ENCODE measurements at places on chromosomes 2 and 18. TPM values are rescaled to one million over a fixed set of nuclear protein-coding genes. Genes with fewer than 3 reads are reported as not detected.

DNA sequence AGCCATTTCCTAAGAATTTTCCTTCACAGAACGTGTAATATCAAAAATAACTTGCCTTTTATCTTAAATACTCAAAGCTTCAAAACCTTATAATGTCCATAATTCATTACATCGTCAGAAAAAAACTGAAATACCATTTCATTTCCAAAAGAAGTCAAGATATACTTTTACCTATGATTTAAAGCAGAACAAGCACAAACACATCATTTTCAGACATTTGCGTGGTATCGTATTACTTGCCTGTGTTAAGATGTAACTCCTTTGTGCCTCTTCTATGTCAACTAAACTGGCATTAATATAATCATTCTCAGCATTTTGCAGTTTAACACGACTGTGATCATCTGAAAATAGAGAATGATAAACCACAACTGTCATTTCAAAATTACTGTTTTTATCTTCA, 47.5 kb downstream of the PTPN2 start:
- no peak for DNase-seq

- DNase-seq, result peak; percentile 97
Measured at GRCh38 chr2:203623096-203623495, 83.3 kb upstream of the CD28 start.

- peak; percentile 44 for DNase-seq
Measured at GRCh38 chr2:172244419-172245130, 141.9 kb upstream of the DLX2 start.

GRCh38 chr2:48075631-48076030, 169.3 kb upstream of the FBXO11 start:
- no peak for DNase-seq

DNA sequence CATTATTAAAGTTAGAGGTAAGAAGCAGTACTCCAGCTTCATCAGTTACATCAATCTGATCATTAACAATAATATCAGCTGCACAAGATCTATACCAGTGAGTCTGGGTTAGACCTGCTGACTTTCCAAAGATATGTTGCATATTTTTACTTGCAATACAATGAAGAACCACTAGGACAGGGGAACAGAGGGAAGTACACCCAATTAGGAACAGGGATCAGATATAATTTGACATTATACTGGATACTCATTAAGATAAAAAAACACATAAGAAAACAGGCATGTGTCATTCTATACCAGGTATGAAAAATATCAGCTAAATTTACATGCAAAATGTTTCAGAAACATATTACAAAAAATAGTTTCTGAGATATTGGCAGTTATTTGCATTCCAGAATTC, 995.1 kb upstream of the DDX18 start:
- no peak for DNase-seq

DNA sequence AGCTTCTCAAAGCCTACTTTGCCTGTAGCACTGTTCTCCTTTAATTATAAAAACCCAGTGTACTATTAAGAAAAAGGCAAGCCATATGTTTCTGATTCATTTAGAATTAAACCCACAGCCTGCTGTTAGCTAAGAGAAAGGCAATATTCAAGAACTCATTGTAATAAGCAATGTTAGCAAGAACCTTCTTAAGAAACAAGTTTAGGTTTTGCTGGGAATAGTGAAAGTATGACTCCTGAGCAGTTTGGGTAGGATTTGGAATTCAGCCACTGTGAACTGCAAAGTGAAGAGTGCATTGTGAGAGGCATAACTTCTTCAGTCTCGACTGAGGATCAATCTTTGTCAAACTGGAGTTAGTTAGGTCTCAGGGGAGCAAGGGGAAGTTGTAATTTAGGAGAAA, 206.5 kb upstream of the NT5C1B start:
- peak; percentile 60 for DNase-seq

GRCh38 chr2:134269972-134270735, 16.3 kb downstream of the MGAT5 start:
- no peak for DNase-seq

DNA sequence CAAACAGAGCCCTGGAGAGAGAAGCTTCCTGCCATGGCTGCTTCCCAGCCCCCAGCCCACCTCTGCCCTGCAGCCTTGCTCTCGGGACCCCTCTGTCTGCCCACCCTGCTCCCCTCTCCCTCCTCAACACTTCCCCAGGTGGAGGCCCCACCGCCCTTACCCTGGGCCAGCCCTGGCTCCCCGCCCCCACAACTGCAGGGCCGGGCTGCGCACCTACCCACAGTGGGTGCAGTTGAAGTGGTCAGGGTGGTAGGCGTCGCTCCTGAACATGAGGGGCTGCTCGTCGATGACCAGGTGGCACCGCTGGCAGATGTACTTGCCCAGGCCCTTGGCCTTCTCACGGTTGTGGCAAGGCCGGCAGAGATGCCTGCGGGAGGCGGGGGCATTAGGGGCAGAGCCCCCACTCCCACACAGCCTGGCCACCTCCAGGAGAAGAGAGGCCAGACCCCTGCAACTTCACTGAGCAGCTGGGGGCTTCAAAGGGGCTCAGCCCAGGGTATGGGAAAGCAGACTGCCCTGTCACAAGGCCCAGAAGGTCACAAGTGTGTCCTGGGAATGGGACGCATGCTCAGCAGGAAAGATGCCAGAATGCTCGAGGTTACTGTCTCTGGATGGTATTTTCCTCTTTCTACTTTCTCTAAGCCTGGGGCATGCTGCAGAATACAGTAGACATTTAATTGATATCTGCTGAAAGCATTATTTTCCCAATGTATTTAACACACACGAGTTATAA, 3.1 kb upstream of the GPR17 start:
- DNase-seq, result no peak

LRRTM4 gene
- not detected for polyA plus RNA-seq

DNA sequence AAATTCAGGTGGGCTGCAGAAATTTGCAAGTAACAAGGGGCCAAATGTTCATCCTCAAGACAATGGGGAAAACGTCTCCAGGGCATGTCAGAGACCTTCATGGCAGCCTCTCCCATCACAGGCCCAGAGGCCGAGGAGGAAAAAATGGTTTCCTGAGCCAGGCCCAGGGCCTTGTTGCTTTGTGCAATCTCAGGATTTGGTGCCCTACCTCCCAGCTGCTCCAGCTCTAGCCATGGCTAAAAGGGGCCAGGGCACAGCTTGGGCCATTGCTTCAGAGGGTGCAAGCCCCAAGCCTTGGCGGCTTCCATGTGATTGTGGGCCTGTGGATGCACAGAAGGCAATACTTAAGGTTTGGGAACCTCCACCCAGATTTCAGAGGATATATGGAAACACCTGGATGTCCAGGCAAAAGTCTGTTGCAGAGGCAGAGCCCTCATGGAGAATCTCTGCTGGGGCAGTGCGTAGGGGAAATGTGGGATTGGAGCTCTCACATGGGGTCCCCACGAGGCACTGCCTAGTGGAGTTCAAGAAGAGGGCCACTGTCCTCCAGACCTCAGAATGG, 29.2 kb downstream of the RPRD1A start:
- no peak for DNase-seq

FTCDNL1 gene
- 0.64 TPM for polyA plus RNA-seq

TUBA4B gene
- polyA plus RNA-seq, result not detected

ANXA4 gene
- 106 TPM for polyA plus RNA-seq

DNA sequence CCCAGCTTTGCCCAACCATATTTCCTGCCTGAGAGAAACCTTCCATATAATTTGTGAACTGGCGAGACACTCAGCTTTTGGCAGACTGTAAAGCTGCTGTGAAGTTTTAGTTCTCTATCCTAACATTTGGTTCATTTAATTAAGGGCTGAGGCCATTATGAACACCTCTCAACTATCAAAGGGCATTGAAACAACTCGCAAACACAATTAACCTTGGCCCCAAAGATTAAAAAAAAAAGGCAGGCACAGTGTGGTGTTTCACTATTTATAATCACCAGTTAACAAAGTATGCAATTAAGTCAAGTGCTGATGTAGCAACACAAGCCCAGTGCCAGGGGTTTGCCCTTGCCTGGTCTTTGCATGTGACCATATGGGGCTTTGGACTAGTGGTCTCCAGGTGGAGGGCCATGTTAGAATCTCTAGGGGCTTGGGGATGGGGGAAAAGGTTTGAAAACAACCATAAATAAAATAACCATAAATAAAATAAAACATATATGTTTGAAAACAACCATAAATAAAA, 297.6 kb upstream of the SKOR2 start:
- no peak for DNase-seq

DNA sequence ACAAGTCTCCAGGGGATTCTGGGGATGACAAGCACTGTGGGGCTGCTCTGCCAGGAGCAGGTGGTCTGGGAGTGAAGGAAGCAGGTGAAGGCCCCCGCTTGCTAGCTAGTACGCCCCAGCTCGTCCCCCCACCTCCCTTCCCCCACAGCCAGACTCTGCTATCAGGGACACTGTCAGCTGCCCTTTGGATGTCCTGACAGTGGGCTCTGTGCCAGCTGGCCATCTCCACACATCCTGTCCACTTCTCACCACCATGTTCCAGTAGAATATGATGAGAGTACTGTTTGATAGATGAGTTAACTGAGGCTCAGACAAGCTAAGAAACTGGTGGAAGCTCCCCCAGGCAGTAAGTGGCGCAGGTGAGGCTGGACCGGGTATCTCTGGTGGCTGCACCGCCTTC, 276.2 kb downstream of the CELF4 start:
- DNase-seq, result no peak

GREB1 gene
- polyA plus RNA-seq, result 0.06 TPM

- DNase-seq, result no peak
Measured at GRCh38 chr18:62933261-62933887, 218.0 kb downstream of the PHLPP1 start.

NAT8 gene
- not detected for polyA plus RNA-seq

DNA sequence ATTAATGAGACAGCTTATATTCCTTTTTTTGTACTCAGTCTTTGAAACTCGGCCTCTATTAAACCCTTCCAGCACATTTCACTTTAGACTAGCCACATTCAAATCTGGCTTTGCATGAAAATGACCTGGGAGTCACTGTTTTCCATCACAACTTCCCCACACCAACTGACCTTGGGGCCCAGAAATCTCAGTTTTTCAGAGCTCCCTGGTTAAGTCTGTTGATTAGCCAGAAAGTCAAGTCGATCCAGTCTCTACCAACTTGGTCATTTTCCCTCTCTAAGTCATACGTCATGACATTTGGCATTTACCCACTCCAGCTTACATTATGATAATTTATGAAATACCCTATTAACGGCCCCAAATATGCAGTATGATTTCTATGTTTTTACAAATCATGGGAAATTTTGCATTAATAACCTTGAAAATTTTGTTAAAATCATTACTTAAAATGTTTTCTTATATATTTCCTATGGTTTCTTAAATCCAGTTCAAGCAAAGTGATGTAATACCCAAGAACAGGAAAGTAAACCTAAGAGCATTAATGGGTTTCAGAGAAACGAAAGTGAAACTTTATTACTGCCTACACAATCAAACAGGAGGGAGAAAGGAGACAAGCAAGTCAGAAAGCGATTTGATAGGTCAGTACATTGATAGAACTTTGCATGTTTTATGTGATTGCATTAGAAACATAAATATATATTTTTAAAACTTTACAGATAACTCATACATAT, 77.1 kb downstream of the SPATS2L start:
- peak; percentile 88 for DNase-seq

CHST9 gene
- not detected for polyA plus RNA-seq

- no peak for DNase-seq
Measured at GRCh38 chr2:41948397-41948763, 99.4 kb upstream of the PKDCC start.

DNA sequence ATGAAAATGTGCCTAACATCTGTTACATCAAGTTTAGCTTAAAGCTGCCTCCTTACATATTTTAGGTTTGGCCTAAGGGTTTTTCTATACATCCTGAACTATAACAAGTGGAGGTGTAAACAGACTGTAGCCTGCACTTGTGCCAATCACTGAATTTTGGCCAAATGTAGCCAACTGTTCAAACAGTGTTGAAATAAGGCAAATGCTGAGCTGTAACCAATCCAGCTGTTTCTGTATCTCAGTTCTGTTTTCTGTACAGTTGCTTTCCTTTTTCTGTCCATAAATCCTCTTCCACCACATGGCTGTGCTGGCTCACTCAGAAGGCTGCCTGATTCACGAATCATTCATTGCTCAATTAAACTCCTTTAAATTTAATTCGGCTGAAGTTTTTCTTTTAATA, 19.2 kb upstream of the CAPN13 start:
- DNase-seq, result no peak

DNA sequence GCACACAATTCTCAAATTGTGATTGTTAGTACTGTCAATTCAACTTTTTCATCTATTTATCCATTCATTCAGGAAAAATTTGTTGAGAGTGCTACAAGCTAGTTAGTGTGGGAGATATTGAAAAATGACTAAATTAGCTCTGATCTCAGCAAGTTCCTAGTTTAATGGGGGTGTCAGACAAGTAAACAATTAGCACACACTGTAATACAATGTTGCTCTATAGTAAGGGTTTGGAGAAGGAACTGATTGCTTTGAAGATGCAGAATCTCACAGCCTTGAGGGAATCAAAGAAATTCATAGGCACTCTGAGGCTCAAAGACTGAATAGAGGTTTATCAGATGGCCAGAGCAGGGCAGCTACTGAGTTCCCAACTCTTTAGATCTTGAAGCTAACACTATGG, 6.8 kb upstream of the CCNYL1 start:
- no peak for DNase-seq

DNA sequence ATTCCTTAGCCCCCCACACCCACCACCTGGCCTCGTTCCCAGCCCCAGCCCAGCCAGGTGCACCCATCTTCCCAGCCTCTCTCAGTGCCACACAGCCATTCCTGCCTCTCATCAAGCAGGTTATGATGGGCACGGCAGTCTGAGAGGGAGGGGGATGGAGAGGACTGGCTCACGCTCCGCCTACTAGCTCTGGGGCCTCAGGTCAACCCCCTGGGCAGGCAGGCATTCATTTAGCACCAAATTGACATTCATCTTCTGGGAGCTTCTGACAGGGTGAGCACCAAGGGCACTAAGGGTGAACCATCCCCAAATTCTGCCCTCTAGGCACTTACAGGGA, 66.2 kb upstream of the FOSL2 start:
- DNase-seq, result no peak

DNA sequence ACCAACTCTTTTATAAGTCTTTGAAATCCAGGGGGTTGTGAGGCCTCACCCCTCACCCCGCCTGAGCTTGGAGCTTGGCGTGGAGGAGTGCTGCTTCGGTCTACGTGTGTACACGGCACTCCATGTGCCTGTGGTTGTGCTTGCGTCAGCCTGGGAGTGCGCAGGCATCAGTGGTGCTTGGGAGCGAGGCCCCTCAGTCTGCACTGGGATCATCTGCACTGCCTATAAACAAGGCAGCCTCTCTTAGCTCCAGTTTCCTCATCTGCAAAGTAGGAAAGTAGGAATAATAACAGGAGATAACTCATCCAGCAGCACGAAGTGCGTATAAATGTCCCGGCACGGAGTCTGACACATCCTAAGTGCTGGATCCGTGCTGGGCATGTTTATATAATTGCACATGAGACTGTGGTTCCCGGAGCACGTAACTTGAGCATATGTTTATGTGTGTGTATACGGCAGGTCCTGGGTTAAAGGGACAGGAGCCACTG, 1.2 kb downstream of the GYPC start:
- peak; percentile 99 for DNase-seq

TXNDC2 gene
- polyA plus RNA-seq, result 0.11 TPM

OSBPL1A gene
- polyA plus RNA-seq, result 51.6 TPM

PLCL1 gene
- 0.48 TPM for polyA plus RNA-seq

ERBB4 gene
- 0.10 TPM for polyA plus RNA-seq

Measured in fibroblast of lung (primary cell).